ENCODE measurements at places on chromosomes 12 and 14.

GRCh38 chr12:64456119-64456518 lies 4.2 kb downstream of the TBK1 start:
- DNase-seq: no peak

DNA sequence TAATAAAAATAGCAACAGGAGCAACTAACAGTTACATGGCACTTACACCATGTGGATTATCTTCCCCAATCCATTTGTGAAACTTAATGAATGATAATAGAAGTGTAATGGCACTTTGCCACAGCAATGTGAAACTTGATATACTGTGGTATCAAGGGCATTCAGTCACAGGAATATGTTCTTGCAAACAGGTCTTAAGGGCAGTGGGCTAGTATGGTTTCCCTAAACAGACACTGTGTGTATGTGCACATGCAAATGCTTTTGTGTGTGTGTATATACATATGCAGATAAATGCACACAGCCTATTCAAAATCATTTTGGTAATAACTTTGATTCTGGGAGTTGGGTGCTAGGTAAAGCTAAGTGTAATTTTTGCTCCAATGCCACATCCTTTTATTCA lies 26.2 kb upstream of the ARHGAP5 start:
- no peak for DNase-seq

GRCh38 chr14:95360828-95361227 lies 41.1 kb upstream of the CLMN start:
- no peak for DNase-seq

DNA sequence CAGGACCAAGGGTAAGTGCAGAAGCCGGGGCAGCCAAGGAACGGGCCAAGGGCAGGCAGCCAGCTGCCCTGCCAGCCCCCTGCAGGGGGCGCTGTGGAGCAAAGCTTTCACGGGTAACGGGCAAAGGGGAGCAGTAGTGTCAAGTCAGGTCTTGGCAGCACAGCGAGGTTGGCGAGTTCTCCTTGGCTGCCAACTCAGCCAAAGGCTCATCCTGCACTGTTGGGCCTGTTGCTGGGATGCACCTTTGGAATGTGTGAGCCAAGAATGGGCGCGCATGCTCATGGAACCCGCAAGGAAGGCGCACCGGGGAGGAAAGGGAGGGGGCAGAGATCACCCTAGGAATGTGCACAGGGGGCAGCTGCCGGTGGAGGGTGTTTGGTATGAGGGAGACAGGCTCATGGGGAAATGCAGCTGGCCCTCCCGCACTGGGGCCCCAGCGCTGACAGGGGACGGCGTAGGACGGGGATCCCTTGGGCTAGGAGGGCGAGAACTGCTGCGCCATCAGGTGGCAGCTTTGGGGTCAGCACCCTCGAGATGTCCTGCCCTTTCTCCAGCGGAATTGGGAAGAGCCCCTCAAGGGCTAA lies 138.0 kb downstream of the ASCL4 start:
- no peak for DNase-seq

DNA sequence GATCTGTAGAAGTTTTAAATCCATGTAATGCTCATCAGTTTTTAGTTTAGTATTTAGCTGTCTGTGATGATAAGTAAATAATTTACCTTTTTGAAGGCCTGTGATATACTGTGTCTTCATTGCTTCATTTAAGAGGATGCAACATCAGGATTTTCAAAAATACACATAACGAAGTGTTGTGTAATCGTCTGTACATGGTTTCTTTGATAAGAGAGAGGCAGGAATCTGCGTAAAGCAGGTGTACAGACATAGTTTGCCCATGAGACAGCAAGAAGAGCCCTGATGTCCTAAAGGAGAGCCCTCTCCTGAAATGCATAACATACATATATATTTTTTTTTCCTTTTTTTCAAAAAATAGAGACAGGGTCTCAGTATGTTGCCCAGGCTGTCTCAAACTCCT lies 44.8 kb downstream of the RASSF3 start:
- no peak for DNase-seq

- no peak for DNase-seq
Observed at GRCh38 chr14:106129274-106129673, 602.9 kb downstream of the TMEM121 start.

- no peak for DNase-seq
Observed at GRCh38 chr12:54689034-54689372, 40.8 kb upstream of the DCD start.

GRCh38 chr12:126784328-126784921 lies 1482.5 kb upstream of the TMEM132C start:
- DNase-seq: no peak

GRCh38 chr12:82818271-82819035 lies 131.7 kb downstream of the TMTC2 start:
- DNase-seq: no peak

- no peak for DNase-seq
Observed at GRCh38 chr12:63802012-63802608, 22.4 kb downstream of the RXYLT1 start.

- DNase-seq: peak; percentile 91
Observed at GRCh38 chr12:96219700-96220206, 25.6 kb downstream of the ELK3 start.

DNA sequence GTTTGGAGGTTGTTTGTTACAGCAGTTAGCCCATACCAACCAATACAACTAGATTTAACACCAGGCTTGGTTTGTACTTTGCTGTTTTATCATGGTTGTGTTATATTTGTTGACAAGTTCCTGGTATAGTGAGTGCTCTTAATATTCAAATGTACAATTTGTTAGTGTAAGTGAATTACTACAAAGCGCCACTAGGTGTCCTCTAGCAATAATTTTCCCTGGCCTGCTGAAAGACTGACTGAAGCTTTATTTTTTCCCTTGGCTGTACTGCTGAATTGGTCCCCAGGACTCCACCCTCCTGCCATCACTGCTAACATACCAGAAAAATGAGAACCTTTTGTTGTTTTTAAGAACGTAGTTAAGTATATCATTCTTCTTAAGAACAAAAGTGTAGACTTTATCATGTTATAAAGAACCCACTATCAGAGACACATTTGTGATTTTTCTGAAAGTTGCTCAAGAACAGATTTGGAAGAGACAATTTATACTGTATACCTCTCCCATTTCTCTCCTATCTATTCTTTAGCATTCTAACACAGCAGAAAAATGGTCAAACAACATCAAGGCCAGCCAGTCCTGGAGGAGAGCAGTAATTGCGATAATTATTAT lies 75.3 kb upstream of the FAR2 start:
- DNase-seq: no peak

DNA sequence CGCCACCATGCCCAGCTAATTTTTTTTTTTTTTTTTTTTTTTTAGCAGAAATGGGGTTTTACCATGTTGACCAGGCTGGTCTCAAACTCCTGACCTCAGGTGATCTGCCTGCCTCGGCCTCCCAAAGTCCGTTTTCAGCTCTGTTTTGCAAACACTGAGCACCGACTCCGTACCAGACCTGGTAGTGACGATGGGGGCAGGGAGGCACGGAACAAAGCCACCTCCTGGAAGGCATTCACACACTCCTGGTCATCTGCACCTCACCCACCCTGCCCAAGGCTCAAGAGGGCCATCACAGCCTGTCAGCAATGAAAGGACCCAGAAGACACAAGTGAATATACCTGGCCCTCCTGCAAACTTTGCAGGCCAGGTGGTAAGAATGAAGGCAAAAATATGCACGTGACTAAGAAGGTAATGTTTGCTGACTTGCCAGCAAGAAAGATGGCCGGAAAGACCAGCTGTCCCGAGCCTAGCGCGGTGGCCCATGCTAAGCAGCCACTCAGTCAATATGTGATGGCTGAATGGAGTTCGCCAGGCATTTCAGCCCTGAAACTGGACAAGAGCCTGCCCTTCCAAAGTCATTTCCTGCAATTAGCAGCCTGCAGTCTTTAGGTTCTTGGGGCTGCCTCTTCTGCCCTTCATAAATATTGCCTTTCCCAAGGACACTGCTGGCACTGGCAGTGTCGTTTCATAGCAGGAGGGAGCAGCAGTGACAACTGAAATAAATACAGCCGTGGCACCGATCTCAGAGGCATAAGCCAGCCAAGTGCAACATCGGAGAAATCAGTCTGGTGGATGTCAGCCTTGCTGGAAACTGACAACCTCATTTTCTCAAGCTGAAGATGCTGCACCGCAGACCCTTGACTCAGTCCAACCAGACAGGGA lies 17.6 kb downstream of the MMAB start:
- no peak for DNase-seq

DNA sequence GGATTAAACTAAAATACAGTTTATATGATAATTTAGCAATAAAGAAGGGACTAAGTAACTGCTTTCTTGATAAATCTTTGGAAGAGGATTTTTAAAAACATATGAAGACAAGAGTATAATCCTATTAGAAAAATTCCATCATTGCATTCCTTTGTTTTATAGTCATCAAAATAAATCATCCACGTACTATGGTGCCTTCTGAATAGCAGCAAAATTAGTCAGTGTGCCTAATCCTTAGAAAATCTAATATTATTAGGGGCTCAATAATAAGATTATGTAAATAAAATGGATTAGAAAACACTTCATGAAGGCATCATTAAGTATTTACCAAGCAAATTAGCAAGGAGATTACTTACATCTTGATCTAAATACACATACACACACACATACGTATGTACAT lies 102.1 kb downstream of the KCNH5 start:
- no peak for DNase-seq

DNA sequence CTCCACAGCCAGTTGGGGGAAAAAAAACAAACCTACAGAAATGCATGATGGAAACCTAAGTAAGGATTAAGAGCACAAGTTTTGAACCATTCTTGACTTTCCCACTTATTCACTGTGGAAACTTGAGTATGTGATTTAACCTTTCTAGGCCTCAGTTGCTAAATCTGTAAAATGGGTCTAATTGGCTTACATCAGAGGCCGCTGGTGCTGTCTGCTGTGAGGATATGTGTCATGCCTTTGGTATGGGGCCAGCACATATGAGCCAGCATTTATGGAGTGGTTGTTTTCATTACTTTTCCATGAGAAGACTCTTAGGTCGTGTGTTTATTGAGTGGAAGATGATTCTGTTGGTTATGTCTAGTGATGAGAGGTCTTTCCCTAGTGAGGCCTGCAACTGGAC lies 102.4 kb downstream of the ESR2 start:
- peak; percentile 46 for DNase-seq

- no peak for DNase-seq
Observed at GRCh38 chr14:24147761-24148428, 597 bp downstream of the RNF31 start.

DNA sequence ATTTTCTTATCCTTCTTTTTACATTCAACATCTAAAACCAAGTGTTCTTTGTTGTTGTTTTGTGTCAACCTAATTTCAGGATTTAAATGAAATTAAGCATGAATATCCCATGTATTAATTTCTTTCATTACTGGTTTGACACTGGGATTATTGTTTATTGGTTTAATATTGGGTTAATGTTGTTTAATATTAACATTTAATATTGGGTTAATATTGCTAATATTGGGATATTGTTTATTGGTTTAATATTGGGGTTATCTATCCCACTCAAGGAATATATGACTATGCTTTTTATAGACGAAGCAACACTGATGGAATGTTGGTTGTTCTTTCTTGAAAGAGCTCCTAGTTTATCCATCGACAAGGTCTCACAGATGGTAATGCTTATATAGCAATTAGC lies 45.9 kb downstream of the TMPRSS12 start:
- no peak for DNase-seq

GRCh38 chr12:114767906-114768722 lies 84.1 kb upstream of the TBX3 start:
- DNase-seq: no peak

DNA sequence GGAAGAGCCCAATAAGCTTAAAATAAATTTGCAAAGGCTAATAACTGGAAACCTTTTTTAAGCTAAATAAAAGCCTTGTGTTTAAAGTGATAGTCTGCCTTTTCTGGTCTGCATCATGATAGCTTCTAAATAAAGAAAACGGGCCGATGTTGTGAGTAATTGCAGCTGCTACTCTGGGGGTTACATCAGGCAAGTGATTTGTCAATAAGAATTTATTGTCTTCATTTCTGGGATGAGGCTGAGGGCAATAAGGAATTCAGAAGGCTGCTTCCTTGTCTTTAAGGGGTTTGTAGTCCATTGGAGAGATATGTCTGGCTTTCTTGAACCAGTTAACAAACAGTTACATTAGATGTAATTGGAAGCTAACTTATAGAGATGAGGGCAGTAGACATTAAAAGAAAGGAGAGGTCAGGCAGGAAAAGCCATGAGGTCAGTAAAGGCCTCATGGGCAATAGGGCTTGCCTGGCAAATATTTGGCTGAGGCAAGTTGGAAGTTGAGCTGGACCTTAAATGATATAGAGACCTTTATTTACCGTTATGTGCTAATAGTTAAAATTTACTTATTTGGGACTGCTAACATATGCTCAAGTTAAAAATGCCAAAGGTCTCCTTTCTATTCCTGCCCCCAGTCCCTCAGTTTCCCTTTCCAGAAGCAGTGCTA lies 85.0 kb downstream of the CRADD start:
- DNase-seq: no peak

GRCh38 chr14:64671591-64671990 lies 32.6 kb upstream of the PLEKHG3 start:
- no peak for DNase-seq

- no peak for DNase-seq
Observed at GRCh38 chr12:11812586-11813437, 163.3 kb downstream of the ETV6 start.

- no peak for DNase-seq
Observed at GRCh38 chr12:56581418-56582145, 48.5 kb downstream of the BAZ2A start.

DNA sequence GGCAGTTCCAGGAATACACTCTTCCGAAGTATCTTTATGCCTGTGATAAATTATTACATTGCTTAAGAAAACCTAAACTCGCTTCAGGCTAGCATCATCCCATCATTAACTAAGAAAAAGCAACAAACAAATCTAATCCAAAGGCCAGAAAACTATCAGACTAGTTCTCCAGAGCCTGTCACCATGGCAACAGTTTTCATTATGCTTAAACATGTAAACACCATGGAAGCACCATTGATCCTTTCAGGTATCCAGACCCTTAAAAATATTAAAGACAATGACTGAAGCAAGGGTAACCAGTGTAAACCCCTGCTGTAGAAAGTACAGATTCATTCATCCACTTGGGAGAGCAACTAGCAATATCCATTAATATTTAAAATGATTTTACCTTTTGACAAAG lies 9.8 kb downstream of the DAD1 start:
- DNase-seq: no peak

DNA sequence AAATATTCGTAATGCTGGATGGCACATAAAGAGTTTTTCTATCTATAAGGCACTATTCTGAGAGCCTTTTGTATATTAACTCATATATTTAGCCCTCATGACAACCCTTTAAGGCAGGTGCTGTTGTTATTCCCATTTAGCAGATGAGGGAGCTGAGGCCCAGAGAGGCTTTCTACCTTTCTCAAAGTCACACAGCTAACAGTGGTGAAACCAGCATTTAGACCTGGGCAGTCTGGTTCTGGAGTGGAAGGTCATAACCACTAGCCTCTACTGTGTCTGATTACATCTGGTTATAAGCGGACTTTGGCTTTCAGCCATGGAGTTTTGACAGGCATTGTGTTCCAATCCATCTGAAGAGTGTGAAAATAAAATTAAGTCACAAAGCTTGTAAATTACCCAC lies 41.2 kb upstream of the HDAC7 start:
- no peak for DNase-seq

Measured in GM04504 (cell line).